ENCODE measurements at places on chromosomes 5 and 9.

DNA sequence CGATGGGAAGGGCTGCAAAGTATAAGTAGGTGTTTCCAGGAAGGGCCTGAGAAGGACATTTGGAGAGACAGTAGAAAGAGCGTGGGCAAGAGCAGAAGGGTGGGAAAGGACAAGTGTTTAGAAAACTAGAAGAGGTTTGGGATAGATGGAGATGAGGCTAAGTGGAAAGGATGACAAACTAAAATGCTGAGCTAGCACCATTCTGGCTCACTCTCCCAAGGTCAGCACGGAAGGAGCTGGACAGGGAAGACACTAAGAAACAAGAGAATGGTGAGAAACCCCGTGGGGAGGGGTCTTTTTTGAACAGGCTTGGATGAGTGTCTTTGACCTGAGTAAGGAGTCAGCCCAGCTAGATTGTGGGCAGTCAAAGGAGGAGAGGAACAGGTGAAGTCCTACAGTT is 286.0 kb downstream of the CDK5RAP2 start:
- DNase-seq, result no peak

GRCh38 chr9:137041124-137041523 is 4.9 kb downstream of the NPDC1 start:
- DNase-seq, result no peak

- no peak for DNase-seq
Observed at GRCh38 chr5:151274666-151275065, 21.7 kb downstream of the GM2A start.

GRCh38 chr5:79602889-79603288 is 9.4 kb upstream of the TENT2 start:
- DNase-seq, result no peak

DNA sequence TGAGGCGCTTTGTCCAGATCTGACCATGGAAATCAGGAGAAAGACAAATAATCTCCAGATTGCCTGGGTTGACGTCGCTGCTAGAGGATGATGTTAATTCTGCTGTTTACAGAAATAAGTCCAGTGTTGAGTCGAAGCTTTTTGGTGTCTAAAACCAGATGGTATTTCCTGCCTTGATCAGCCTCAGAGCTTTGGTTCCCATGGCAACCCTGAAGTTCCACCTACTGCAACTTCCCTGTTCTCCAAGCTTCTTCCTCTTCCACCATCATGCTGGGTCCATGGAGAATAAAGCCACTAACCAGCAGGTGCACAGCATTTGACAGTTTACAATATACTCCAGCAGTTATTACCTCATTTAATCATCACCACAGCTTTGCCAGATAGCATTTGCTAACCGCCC is 18.0 kb upstream of the GABBR2 start:
- DNase-seq, result peak; percentile 77

DNA sequence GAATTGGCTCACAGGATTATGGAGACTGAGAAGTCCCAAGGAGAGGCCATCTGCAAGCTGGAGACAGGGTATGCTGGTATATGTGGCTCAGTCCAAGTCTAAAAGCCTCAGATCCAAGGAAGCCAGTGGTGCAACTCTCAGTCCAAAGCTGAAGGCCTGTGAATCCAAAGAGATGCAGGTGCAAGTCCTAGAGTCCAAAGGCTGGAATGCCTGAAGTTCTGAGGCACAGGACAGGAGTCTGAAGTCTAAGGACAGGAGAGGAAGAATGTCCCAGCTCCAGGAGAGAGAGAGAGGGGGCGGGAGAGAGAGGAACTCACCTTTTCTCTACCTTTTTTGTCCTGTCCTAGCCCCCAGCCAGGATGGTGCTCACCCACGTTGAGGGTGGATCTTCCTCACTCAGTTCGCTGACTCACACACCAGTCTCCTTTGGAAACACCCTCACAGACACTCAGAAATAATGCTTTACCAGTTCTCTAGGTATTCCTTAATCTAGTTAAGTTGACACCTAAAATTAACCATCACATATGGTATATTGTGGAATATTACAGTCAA is 49.6 kb downstream of the KCNN2 start:
- no peak for DNase-seq
